ENCODE measurements at places on chromosomes 4 and X.

GRCh38 chr4:158410272-158410671 is 111.4 kb upstream of the RXFP1 start:
- no peak for DNase-seq

- no peak for DNase-seq
Measured at GRCh38 chrX:23552303-23552702, 115.0 kb upstream of the PRDX4 start.

DNA sequence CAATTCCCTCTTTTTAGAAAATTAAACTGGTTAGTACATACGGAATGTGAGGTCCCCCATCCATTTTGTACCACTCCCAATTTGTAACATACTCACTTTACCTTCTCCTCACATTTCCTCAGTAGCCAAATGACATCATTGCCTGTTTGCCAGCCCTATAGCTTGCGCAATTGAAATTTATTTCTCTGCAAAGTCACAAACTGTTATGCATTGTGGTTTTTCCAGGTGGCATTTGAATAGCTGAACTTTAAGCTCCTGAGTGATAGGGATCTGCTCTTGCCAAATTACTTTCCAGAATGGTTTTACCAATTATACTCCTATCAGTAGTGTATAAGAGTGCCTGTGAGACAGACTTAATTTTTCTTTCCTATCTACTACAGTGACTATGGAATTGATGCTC is 7.7 kb downstream of the COL4A5 start:
- DNase-seq: no peak

- DNase-seq: no peak
Measured at GRCh38 chr4:34261799-34262314, 1982.5 kb downstream of the ARAP2 start.

DNA sequence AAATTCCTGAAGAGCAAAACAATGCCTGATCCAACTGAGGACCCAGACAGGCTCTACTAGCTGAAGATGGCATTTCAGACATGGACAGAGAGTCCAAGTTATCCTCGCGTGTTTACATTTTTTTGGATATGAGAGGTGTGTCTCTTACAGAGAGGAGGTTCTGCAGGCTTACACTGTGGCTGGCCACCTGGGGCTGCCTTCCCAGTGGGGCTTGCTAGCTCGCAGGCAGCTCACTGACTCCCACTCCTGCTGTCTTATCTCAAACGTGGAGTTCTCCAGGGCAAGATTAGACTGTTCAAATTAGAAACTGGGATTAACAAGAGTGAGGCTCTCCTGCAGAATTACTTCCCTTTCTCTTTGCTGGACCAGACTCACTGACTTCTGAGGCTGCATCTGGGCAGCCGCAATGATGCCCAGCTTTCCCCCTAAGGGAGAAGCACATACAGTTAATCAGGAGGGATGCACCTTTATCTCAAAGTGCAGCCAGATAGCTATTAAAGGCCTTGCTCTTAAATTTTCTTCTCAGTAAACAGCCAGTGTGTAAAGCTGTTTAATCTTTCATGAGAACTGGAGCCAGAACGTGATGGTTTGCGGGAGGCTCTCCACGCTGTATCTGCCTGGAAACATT is 123.0 kb downstream of the ENPP6 start:
- DNase-seq: no peak

- no peak for DNase-seq
Measured at GRCh38 chrX:17635231-17635630, 102.1 kb upstream of the SCML1 start.

DNA sequence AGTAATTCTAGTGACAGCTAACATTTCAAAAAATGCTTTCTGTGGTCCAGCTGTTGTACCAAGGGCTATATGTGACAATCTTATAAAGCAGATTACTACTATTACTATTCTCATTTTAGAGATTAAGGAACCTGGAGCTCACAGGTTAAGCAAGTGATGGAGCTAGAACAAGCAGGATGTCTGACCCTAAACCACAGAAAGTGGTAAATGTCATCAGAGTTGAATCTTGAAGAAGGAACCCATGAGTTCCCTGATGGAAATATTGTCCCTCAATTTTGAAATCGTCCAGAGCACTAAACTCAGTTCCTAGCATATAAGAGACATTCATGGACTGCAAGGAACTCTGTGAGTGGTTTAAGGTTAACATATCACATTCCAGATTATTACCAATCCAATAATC is 214.0 kb downstream of the APBB2 start:
- no peak for DNase-seq

- DNase-seq: no peak
Measured at GRCh38 chr4:5999356-5999755, 18.9 kb downstream of the C4orf50 start.

GRCh38 chrX:72273718-72274117 is 3.3 kb downstream of the RPS4X start:
- DNase-seq: no peak

GRCh38 chr4:28373601-28374000 is 1513.0 kb downstream of the STIM2 start:
- DNase-seq: no peak

GRCh38 chrX:148540671-148541583 is 40.5 kb downstream of the AFF2 start:
- DNase-seq: no peak

GRCh38 chr4:82753725-82754410 is 44.7 kb downstream of the SCD5 start:
- DNase-seq: no peak

DNA sequence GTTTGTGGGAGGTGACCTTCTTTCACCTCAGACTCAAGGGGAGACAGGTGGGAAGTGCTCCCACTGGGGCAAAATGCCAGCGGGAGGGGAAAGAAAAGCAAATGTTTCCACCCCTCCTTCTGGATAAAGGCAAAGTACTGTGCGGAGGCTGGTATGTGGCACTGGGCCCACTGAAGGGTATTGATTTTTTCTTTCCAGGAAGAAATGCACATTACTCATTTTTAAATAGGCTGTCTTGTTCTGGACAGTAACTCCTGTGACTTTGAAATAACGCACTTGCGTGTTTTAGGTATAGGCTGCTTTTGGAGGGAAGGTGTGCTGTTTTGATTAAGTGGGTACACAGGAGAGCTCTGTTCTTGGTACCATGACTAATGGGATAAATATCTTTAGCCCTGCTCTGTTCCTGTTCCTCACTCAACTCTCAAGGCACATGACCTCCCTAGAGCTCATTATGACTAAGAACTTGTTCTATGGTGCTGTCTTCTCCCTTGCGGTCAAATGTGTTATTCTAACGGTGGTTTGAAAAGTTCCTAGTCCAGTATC is 40.7 kb upstream of the MBTPS2 start:
- DNase-seq: no peak

DNA sequence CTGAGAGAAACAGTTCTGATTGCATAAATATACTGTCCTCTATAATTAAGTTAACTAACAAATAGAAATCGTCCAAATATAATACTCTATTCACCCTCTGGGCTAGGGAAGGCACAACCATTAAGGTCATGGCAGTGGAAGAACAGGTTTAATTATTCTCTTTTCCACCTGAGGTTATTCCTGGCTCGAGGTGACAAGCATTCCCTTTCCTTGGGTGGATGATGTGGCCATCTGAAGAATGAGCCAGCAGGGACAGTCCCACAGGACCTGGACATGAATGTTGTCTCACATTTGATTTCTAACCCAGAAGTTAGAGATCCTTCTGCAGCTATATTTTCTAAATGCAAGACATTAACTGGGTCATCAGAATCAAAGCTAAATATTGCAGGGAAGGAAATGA is 5.5 kb downstream of the IBSP start:
- DNase-seq: no peak

DNA sequence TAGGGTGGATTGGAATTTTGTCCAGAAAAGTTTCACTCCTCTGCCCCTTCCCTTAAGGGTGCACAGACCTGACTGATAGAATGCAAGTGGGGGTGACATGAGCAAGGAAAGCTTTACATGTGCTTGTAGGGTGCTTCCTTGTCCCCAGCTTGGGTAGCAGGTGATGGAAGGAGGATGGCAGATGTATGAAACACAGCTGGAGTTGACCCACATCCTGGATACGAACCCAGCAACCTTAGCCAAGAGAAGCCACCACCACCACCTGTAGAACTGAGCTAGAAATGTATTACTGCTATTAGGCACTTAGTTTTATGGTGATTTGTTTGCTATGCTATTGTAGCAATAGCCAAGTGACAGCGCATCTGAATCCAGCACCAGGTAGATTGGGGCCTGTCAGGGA is 227.4 kb downstream of the HS3ST1 start:
- DNase-seq: no peak

DNA sequence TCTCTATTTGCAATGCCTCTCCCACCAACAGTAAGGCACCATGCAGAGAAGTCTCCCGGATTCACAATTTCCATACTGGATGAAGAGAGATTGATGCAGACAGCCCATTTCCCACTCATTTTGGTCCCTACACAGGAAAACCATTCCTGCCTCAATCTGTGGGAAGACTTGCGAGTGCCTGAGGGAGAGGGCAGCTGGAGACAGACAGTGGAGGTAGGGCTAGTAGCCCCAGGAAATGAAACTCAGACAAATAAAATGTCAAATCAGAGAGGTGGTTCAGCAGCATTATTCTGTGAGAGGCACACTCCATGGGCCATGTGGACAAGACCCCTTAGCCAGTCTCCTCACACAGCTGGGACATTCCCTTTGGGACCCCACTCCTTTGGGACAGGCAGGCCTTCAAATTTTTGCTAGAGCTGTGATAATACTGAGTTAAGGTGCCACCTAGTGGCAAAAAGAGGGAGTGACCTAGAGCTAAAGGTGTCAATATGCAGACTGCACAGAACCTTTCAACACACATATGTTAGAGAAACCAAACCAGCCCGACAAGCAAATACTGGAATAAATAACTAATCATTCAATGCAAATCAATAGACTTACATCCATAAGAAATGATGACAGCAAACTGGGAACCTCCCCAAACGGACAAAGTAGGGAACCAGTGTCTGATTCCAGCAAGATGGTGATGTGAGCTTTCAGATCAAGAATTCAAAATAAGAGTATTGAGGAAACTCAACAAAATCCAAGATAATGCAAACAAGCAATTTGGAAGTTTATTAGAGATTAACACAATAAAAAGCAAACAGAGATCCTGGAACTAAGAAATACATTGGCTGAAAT is 1865.3 kb upstream of the AGA start:
- no peak for DNase-seq

DNA sequence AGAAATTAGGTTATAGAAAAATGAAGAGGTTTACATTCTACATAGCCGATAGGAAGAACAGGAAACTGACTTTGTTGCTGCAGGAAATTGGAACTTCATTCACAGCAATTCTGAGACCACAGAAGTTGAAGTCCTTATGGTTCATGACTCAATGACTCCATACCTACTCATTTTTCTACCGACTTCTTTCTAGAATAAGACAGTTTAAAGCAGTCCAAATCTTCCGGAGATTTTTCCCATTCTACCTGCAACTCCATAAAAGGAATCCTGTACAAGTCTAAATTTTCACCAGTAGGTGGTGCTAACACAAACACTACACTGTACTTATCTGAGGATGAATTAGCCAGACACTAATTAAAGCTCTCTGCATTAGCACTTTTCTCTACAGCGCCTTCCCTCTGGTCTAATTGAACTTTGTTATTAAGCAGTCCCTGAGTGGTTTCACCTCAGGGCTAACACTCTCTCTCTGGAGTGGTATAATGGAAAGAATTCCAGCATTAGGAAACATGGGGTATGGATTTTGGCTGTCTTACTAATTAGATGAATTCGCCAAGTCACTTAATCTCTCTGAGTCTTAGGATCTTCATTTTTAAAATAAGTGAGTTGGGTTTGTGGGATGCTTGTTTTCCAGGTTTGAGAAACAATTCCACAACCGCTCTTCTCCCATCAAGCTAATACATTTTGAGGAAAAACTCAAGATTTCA is 167.9 kb downstream of the SMIM20 start:
- DNase-seq: no peak

DNA sequence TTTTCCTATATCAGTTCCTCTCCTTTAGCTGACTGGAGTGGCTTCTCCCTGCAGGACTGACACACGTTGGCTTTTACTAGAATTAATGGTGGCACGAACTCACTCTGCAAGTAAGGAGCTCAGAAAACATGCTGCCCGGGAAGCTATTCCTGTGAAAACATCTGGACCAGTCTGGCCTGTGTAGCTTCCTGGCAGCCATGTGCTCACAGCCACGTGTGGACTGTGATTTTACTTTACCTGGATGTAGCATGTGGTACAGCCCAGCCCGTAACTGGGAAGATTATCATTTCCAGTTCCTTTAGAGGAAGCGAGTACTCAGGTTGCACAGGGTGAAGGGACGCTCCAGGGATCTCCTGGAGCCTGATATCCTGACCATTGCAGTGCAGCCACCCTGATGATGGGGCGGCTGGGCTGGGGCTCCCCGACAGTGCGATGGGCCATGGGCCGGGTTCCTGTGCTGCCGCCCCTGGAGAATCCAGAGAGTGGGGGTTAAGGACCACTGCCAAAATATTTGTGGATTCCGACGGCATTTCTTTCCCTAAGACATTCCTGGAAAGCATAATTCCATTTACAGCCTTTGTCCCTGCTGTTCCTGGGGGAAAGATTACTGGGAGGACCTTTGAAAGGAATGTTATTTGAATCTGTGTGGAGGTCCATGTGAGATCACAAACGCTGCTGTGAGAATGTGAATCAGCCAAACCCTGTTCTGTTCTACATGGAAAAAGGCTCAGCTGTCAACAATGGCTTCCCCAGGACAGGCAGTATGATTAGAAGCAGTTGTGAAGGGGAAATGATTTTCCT is 35.0 kb downstream of the PROM1 start:
- DNase-seq: no peak

All from fibroblast of skin of left quadriceps (primary cell).